CD4-positive, alpha-beta T cell treated with Interleukin-17A for 1 hour (primary cell): ENCODE measurements at places on chromosomes 1 and 21.

- no peak for DNase-seq
Observed at GRCh38 chr1:87702455-87702854, 373.8 kb downstream of the LMO4 start.

DNA sequence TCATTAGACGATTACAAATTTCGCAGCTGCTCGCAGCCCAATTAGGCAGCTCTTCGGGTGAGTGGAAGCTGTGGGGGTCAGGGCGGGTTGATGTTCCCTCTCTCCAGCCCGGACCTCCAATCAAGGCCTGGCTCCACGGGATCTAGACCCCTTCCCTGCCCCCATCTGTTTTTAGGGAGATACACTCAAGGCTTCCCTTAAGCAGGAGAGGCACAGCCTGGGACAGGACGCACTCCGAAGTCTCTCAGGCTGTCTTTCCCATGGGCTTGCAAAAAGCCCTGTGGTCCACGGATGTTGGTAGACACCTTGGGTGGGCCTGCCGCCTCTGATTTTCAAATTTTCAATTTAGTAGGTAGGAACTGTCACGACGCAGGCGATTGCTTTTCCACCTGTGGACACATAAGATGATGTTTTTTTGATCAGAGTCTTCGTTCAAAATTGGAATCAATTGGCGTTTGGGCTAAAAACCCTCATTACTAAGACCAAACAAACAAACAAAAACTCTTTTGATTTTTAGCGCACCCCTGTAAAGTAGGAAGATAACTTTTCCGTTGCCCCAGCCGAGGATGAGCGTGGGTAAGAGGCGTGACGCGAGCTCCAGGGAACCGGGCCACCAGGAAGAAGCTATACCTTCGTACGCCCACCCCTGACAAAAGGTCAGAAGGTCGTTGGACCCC is 2.5 kb upstream of the LHX8 start:
- DNase-seq = no peak

GRCh38 chr1:10694274-10694632 is 102.2 kb downstream of the CASZ1 start:
- peak; percentile 77 for DNase-seq

DNA sequence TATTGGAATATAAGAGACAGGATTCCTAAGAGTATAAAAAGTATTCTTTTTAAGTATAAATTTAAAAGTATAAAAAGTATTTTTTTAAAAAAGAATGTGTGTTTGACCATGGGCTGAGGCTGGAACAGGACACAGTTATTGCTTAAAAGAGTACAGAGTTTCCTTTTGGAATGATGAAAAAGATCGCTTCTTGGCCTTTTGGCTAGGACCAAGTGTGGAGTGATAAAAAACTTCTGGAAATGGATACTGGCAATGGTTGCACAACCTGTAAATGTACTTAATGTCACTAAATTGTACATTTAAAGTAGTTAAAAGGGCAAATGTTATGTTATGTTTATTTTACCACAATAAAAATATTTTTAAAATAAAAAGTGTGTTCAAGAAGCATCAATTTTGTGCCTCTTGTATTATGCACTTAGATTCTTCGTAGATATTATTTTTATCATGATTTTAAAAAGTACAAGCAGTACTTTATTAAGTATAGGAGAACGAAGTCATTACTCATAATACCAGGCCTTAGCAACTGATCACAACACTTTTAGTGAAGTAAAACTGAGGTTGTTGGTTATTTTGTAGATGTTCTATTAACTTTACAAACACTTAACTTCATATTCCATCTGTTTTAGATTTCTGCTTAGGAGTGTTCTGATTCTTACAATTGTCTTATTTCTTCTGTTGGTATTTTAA is 389.1 kb upstream of the ZP4 start:
- no peak for DNase-seq

- DNase-seq = peak; percentile 49
Observed at GRCh38 chr1:201171063-201172036, 17.1 kb upstream of the TMEM9 start.

- peak; percentile 88 for DNase-seq
Observed at GRCh38 chr1:147545133-147545532, 3.8 kb downstream of the BCL9 start.

- DNase-seq = no peak
Observed at GRCh38 chr1:154433161-154433764, 28.1 kb downstream of the IL6R start.

GRCh38 chr21:14319805-14320204 is 63.1 kb downstream of the HSPA13 start:
- DNase-seq = no peak
